ENCODE measurements at places on chromosomes 11 and 22. TPM values are rescaled to one million over a fixed set of nuclear protein-coding genes. Genes with fewer than 3 reads are reported as not detected.

DNA sequence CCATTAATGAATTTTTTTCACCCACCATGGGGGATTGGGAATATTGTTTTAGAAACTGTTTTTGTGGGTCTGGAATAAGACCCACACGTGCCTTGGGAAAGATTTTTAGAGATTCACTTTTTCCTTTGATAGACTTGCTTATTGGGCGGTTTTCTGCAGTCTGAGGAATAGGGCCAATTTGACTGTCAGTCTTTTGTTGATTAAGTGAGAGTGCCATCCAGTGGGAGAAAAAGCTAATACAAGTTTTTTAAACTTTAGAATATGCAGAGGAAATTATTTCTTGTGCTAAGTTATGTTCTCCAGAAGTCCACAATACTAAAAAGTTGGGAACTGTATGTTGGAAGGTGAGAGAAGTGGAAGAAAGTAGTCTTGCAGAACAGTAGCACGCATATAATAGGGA lies 56.1 kb downstream of the PRMT3 start:
- DNase-seq: peak; percentile 42
- H3K27me3 ChIP-seq: no peaks in the 10 kb centered on the region
- no peak overlapping the region for H3K27ac ChIP-seq
- H3K4me1 ChIP-seq: no peaks in the 10 kb centered on the region
- H3K36me3 ChIP-seq: no peaks in the 10 kb centered on the region

- no peak overlapping the region for H3K27ac ChIP-seq
- DNase-seq: no peak
- H3K4me1 ChIP-seq: no peaks in the 10 kb centered on the region
Measured at GRCh38 chr22:48320048-48320682, 1507.5 kb downstream of the BRD1 start.

The TYR gene
- total RNA-seq: not detected

DNA sequence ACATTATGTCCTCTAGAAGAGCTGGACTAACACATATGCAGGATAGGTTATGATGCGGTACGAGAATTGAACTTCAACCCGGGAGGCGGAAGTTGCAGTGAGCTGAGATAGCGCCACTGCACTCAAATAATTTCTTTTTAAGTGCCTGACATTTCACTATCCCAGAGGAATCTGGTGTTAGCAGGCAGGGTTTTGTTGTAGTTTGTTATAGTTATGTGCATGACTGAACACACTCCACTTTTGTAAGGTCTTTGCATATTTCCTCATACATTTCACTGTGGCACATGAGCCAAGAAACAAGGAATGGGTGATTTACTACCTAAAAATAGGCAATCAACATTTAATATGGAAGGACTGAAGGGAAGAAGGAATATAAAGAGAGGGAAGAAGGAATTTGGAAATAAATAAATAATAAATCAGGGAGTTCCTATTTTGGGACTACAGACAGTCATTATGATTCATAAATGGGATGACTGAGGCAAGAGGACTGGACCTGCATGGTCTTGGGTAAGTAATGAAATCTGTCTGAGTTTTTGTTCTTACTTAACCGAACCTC lies 8.7 kb upstream of the HIPK3 start:
- peaks cover 4% of the 10 kb centered on the region for H3K27me3 ChIP-seq
- peak; percentile 59 for DNase-seq
- H3K4me1 ChIP-seq: peaks cover 18% of the 10 kb centered on the region
- peak overlapping the region; percentile 8 for H3K27ac ChIP-seq
- H3K36me3 ChIP-seq: no peaks in the 10 kb centered on the region
- H3K4me3 ChIP-seq: no peak overlapping the region

The GLYATL2 gene
- total RNA-seq: 0.12 TPM

- no peak overlapping the region for H3K4me3 ChIP-seq
- H3K27ac ChIP-seq: no peak overlapping the region
- H3K4me1 ChIP-seq: peaks cover 57% of the 10 kb centered on the region
- H3K36me3 ChIP-seq: peaks cover 43% of the 10 kb centered on the region
- peaks cover 4% of the 10 kb centered on the region for H3K27me3 ChIP-seq
- no peak for DNase-seq
Measured at GRCh38 chr11:10678101-10678500, 15.5 kb downstream of the IRAG1 start.

DNA sequence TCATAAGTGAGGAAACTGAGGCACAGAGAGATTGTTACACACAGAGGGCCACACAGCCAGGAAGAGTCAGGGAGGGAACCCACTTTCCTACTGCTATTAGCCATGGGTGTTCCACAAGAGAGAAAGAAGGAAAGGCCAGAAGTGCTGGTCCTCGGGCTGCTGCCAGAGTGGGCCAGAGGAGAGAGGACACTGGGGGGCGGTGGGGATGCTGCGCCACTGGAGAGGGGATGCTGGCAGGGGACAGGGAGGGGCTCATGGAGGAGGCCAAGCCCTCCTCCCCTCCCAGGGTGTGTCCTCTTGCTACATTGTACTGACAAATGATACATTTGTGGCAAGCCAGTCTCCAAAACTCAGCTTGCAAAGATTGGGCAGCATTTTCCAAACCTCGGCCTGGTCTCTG lies 9.9 kb downstream of the IL10RA start:
- no peak overlapping the region for H3K4me3 ChIP-seq
- H3K4me1 ChIP-seq: no peaks in the 10 kb centered on the region

GRCh38 chr11:93481696-93482095 lies 61.5 kb downstream of the SMCO4 start:
- H3K4me3 ChIP-seq: no peak overlapping the region
- peaks cover 16% of the 10 kb centered on the region for H3K4me1 ChIP-seq
- no peak for DNase-seq
- no peaks in the 10 kb centered on the region for H3K27me3 ChIP-seq
- H3K27ac ChIP-seq: no peak overlapping the region

GRCh38 chr11:84292955-84293354 lies 1006.8 kb upstream of the CCDC90B start:
- no peaks in the 10 kb centered on the region for H3K4me1 ChIP-seq
- H3K4me3 ChIP-seq: no peak overlapping the region
- DNase-seq: no peak
- no peaks in the 10 kb centered on the region for H3K27me3 ChIP-seq

- no peak overlapping the region for H3K27ac ChIP-seq
- peaks cover 39% of the 10 kb centered on the region for H3K36me3 ChIP-seq
- peaks cover 40% of the 10 kb centered on the region for H3K4me1 ChIP-seq
- no peak for DNase-seq
- peaks cover 12% of the 10 kb centered on the region for H3K27me3 ChIP-seq
- H3K4me3 ChIP-seq: no peak overlapping the region
Measured at GRCh38 chr11:64264371-64264852, 13.1 kb downstream of the PLCB3 start.

DNA sequence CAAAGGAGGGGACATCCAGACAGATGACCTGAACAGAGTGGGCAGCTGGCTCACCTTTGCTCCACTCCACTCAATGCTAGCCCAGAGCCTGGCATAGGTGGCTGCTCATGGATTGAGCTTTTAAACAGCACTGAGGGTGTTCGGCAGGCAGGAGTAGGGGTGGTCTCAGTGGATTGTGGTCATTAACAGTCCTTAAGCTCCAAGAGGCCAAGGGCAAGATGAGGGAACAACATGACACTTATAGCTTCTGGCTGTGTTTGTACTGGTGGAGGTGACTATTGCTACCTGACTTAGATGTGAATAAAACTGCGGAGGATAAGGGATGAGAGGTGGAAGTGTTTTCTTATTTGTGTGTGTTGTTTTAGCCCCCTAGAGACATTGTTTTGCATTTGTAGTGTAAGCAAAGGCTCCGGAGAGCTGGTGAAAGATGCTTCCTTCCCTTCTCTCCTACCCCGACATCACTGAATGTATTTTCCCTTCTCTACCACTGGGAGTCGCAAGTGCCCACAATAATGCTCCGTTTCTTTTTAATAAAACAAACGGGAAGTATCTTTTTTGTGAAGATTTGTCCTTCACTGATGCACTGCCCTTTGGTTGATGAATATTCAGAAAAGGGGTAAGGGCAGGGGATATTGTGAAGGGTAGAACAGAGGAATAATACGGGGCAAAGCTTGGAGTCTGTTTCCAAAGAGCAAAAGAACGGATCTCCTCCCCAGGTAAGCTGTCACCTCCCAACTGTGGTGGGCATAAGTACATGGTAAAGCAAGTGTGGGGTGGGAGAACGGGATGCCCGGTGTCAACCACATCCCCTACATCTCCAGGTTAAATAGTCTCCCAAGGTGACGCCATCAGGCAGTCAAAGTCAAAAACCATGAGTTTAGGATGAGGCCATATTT lies 27.5 kb upstream of the MTNR1B start:
- peak; percentile 33 for DNase-seq
- H3K27me3 ChIP-seq: peaks cover 5% of the 10 kb centered on the region
- H3K27ac ChIP-seq: no peak overlapping the region
- H3K4me3 ChIP-seq: no peak overlapping the region
